ENCODE measurements at places on chromosomes 2 and 18.

DNA sequence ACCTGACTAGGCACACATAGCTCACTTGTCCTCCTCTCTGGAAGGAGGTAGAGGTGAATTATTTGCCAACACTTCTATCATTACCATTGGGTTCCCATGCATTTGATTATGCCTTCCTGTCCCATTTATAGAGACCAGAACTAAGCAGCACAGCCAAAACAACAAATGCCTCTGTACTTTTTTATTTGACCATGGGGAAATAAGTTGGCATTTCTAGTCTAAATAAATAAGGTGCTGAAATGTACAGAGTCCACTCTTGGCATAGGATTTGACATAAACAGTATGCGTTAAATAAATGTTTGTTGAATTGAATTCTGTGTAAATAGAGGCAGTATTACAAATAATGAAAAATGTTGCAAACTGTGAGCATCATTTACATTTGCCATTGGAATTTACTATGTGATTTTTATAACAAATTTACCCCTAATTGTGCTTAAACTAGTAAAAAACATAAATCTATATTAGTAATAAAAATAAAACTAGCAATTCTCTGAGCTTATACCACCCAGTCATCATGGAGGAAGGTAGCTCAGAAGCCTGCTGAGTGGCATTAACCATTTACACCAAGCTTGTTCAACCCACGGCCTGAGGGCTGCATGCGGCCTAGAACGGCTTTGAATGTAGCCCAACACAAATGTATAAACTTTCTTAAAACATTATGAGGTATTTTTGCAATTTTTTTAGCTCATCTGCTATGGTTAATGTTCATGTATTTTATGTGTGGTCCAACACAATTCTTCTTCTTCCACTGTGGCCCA lies 367.8 kb downstream of the FIGN start:
- DNase-seq: no peak

DNA sequence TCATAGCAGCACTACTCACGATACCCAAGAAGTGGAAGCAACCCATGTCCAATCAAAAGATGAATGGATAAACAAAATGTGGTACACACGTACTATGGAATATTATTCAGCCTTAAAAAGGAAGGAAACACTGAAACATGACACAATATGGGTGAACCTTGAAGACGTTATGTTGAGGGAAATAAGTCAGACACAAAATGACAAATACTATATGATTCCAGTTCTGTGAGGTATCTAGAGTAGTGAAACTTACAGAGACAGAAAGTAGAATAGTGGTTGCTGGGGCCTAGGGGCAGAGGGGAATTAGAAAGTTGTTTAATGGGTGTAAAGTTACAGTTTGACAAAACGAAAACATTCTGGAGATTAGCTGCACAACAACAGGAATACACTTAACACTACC lies 24.7 kb downstream of the TLK1 start:
- DNase-seq: no peak

GRCh38 chr18:63299837-63300745 lies 19.5 kb downstream of the BCL2 start:
- DNase-seq: no peak

DNA sequence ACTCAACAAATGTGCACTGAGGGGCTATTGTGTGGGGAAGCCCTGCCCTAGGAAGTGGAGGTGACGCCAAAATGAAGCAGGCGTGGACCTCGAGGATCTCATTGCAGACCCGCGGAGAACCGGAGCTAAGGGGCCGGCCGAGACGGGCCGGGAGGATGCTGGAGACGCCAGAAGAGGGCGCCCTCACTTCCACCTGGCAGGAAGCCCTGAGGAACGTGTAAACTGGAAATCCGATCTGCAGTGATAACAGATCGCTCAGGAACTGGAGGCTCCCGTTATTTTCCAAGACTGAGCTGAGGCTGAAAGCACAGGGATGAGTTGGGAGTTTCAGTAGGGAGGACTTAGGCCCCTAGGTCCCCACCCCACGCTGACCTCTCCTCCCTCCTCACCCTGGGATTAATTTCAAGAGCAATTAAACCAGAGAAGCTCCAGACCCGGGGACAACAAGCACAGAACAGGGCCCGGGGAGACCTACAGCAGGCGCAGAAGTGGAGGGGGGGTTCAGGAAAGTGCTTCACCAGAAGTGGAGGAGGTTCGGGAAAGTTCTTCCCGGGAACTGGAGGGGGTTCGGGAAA lies 7.7 kb upstream of the COL6A3 start:
- DNase-seq: peak; percentile 30

DNA sequence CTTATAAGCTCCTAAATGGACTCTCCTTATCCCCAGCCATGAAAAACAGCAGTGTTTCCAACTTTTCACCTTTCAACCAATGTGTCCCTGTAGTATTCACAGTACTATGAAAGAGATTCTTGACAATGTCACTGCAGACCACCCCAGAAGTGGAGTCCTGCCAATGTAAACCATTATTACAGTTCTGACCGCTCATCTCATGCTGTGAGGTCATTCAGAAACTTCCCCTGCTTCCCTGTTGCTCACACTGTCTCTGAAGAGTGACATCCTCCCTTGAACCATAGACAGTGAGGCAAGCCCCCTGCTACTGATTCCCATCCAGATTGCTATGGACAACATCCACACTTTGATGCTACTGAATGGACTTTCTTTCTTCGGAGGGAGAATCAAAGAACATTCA lies 1523.7 kb upstream of the ACVR2A start:
- no peak for DNase-seq

DNA sequence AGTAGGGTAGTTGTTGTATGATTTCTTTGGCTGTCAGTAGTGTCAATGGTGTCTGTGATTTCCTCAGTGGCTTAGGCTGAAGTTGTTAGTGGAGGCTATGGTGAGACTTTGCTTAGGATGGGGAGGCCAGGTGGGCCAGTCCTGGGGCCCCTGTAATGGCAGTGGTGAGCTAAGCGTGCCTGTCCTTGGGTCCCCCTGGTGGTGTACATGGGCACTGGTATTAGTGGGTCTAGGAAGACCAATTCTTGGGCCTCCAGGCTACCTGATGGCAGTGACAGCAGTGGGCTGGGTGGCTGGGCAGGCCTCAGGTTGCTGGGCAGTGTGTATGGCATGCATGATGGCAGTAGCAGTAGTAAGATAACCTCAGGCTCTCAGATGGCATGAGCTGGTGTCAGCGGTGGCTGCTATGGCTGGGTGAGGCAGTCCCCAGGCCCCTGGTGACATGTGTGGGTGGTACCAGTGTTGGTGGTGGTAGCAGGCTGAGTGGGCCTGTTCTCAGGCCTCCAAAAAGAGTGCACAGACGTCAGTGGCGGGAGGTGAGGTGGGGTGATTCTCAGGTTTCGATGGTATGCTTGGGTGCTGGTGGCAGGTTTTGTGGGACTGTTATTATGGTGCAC lies 103.2 kb downstream of the KLHL14 start:
- DNase-seq: no peak

DNA sequence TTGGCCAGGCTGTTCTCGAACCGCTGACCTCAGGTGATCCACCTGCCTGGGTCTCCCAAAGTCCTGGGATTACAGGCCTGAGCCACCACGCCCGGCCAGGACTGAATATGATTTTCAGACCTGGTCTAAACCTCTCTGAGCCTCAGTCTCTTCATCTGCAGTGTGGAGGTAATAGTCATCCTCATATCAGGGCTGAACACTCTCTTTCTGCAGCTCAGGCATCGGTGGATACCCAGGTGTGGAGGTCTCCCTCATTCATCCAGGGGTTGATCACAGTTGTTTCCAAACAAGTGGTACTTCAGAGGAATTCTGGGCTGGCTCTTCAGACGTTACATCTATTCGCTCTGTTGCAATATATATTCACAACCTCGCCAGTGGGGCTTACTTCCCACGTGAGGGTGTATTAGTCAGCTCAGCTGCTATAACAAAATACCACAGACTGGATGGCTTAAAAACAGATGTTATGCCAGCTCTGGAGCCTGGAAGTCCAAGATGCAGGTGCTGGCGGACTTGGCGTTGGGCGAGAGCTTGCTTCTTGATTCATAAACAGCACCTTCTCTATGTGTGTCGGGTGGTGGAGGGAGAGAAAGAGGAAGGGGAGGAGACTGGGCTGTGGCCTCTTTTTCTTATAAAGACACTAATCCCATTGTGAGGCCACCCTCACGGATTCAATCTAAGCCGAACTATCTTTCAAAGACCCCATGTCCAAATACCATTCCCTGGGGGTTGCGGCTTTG lies 2.9 kb upstream of the MBP start:
- DNase-seq: no peak

DNA sequence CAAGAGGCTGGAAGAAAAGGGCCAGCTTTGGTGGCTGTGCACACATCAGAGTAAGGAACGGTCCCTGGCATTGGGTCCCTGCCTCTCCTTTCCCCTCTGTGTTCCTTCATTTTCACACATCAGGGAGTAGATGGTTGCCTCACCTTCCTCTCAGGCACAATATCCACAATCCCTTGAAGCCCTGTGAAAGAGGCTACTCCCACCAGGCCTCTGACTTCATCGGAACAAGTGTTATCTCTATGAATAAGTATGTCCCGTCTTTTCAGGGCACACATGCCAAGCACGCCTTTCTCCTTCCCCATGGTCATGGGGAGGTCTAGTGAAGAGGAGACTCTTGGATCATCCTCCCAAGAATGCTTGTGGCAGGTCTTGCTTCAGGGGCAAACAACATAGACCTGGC lies 61.2 kb upstream of the LMAN1 start:
- no peak for DNase-seq

DNA sequence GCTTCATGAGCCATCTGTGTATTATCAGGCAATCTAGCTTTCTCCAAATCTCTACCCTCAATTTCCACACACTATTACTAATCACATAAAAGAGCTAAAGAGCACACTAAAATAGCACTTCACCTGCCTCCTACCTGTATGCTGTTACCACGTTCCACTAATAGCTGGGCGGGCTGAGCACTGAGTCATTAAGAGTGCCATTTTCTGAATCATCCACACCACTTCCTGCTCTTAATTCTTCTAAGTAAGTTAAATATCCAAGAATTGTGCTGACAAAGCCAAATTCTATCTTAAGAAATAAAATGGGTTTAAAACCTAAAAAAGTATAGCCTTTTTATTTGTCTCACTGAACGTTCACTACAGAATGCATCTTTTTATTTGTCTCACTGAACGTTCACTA lies 35.7 kb downstream of the NOL10 start:
- no peak for DNase-seq

GRCh38 chr2:209189893-209190292 lies 234.0 kb upstream of the MAP2 start:
- no peak for DNase-seq

DNA sequence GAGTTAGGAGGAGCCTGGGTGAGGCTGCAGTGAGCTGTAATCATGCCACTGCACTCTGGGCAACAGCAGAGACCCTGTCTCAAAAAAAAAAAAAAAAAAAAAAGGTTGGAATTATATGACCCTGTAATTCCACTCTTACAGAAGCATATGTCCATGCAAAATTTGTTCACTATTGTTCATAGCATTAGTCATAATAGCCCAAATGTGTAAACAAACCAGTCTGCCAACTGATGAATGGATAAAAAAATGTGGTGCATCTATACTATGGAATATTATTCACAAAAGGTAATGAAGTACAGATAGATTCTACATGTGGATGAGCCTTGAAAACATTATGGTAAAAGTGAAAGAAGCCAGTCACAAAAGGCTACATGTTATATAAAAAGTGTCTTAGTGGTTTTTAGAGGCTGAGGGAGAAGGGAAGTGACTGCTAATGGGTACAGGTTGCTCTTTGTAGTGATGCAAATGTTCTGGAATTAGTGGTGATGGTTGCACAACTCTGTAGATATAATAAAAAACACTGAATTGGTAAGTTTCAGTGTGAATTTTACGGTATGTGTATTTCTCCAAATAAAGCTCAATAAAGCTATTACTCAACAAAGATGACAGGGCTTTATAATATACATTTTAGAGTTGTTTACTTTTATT lies 9.4 kb downstream of the COA5 start:
- no peak for DNase-seq

GRCh38 chr18:46283895-46284295 lies 179.7 kb downstream of the HAUS1 start:
- no peak for DNase-seq

GRCh38 chr2:11701206-11701605 lies 31.2 kb upstream of the NTSR2 start:
- DNase-seq: no peak

GRCh38 chr18:52546686-52547346 lies 206.8 kb downstream of the DCC start:
- DNase-seq: no peak

Data from progenitor cell of endocrine pancreas (in vitro differentiated cells).